ENCODE measurements at places on chromosomes 3 and 15.

DNA sequence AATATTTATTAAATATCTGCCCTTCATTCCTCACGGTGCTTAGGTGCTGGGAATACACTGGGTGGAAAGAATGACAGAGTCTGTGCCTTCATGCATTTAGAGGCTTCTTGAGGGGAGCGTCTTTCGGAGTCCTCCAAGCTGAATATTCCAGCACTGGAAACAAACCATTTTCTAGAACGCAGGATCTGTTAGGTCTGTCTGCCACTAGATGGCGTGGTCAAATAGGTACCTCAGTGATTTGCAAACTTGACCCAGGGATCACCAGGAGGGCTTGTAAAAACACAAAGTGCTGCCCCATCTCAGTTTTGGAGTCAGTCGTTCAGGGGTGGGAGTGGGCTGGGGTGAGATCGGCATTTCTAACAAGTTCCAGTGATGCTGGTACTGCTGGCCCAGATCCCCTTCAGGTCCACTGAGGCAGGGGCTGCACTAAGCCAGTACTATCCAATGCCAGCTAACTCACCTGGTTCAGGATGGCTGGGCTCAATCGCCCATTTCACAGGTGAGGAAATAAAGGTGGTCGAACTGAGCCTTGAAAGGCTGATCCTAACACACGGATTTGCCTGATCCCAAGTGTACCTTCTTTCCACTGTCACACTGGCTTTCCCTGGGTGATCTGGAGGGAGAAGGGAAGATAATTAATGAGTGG is 14.8 kb downstream of the ARNT2 start:
- peak; percentile 30 for DNase-seq

- DNase-seq, result no peak
Observed at GRCh38 chr3:193805448-193805847, 212.4 kb downstream of the OPA1 start.

DNA sequence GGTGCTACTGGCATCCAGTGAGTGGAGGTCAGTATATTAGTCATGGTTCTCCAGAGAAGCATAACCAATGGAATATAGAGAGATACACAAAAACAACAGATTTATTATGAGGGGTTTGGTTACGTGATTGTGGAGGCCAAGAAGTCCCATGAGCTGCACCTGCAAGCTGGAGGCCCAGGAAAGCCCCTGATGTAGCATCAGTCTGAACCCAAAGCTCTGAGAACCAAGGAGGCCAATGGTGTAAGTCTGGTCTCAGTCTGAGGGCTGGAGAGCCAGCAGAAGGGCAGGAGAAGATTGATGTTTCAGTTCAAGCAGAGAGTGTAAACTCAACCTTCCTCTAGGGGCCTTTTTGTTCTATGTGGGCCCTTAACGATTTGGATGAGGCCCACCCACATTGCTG is 144.1 kb downstream of the KLF13 start:
- DNase-seq, result no peak

DNA sequence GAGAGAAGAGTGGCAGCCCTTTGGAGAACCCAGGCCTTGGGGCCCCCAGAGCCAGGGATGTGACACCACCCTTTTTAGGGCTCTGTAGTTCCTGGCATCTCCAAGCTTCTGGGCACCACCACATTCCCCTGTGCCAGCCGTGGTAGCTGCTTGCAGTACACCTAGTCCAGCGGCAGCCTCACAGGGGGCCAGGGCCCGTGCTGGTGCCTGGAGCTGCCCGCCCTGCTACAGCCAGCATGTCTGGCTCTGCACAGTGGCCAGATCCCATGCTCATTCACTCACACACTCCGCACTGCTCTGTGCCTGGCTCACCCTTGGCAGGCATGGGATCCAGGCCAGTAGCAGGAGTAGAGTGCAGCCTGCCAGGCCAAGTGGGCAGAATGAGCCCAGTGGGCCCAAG is 351.6 kb upstream of the TMCO5A start:
- no peak for DNase-seq

- DNase-seq, result no peak
Observed at GRCh38 chr3:100697172-100697571, 12.1 kb upstream of the TFG start.

GRCh38 chr3:25830373-25831280 is 40.7 kb downstream of the OXSM start:
- DNase-seq, result no peak

DNA sequence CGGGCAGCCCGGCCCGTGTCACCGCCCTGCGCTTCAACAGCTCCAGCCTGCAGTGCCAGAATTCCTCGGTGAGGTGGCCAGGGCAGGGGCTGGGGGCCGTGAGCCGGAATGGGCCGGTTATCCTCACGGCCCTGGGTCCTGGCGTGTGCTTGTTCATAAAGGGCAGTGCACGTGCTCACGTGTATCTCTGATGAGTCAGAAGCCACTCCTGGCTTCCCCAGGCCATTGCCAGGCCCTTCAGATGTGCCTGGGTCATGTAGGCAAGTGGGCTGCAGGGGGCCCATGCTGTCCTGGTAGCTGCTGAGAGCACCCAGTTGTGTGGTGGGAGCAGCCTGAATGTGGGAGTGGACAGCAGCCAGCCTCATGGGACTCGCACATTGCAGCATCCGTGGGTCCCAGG is 29.2 kb downstream of the PLXNA1 start:
- DNase-seq, result no peak

DNA sequence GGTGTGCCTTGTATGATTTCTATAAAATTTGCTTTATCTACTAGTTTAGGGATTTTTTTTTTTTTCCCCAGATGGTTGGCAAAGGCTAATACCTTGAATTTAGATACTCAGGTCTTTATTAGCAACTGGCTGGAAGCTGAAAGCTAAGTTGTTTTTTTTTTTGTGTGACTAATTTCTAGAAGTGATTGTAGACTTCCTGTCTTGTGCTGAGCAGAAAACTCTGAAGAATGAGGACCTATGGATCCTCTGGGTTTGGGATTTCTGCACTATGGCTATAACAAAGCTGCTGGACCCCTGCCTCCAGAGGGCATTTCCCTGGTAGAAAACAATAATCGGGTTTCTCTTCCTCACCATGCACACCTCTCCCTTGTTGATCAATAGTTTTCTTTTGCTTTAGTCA is 10.0 kb downstream of the ARIH2 start:
- no peak for DNase-seq

- no peak for DNase-seq
Observed at GRCh38 chr3:16211176-16211904, 36.9 kb downstream of the GALNT15 start.

- DNase-seq, result no peak
Observed at GRCh38 chr3:36488077-36488789, 107.9 kb downstream of the STAC start.

GRCh38 chr3:194032828-194033435 is 103.0 kb upstream of the HES1 start:
- DNase-seq, result no peak

DNA sequence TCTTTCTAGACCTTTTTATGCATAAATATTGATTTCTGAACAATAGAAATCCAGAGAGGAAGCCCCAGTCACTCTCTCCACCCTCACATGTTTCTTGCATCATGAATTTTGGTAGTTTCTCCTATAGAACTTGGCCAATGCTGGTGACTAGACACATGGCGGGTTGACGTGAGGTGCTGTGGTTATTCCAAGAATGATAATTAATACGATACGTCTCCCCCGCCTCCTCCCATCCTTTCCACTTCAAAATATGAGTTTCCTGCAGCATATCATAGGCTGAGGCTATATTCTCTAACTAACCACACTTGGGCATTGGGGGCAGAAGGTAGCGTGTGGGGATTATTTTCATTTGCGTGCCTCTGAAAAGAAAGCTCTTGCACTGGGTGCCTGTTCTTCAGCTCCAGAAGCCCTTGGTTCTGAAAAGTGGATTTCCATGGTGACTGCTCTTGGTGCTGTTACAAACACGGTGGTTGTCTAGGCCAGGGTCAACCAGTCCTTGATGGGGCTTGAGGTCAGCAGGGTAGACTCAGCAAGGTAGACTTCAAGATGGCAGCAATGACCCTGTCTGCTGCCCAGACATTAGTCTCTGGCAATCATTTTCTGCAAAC is 5.3 kb downstream of the TNFSF10 start:
- DNase-seq, result no peak

DNA sequence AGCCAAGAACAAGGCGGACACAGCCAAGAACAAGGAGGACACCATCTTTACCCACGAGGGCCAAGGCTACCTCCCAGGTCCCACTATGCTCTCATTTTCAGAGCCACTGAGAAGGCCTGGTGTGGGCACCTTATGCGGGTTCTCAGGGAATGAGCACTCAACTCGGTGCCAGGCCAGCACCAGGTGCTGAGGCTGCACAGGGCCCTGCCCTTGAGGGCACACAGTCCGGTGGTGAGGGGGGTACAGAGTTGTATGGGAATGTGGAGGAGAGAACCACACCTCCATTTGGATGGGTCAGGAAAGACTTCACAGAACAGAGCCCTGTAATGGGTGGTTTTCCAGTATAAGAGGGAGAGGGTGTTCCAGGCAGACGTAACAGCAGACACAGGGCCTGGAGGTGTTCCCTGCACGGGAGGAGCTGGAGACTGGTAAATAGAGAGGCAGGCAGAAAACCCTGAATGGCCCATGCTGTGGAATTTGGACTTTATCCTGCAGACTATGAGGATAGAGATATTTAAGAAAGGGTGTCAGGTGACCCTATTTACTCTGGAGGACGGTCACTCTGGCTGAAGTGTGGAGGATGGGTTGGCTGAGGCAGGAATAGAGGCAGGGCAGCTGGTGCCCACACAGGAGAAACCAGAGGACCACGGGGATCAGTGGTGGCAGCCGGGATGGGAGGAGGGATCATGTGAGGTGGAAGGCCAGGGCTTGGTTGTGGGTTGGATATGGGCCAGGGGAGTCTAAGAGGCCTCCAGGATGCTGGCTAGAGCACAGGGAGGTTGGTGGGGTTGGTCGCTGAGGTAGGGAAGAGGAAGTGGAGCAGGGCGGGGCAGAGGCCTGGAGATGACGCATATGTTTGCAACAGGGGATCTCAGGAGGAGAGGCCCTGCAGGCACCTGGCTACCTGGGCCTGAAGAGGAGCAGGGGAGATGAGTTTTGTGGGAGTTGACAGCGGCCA is 34.6 kb downstream of the CRABP1 start:
- DNase-seq, result peak; percentile 24

- no peak for DNase-seq
Observed at GRCh38 chr3:24639481-24640329, 145.1 kb upstream of the THRB start.

GRCh38 chr3:30619318-30619717 is 12.9 kb downstream of the TGFBR2 start:
- no peak for DNase-seq

GRCh38 chr3:188169830-188170455 is 16.0 kb downstream of the LPP start:
- no peak for DNase-seq

- DNase-seq, result no peak
Observed at GRCh38 chr3:138948371-138949001, 1.5 kb downstream of the FOXL2NB start.

- DNase-seq, result no peak
Observed at GRCh38 chr15:99155961-99156443, 51.1 kb downstream of the SYNM start.

DNA sequence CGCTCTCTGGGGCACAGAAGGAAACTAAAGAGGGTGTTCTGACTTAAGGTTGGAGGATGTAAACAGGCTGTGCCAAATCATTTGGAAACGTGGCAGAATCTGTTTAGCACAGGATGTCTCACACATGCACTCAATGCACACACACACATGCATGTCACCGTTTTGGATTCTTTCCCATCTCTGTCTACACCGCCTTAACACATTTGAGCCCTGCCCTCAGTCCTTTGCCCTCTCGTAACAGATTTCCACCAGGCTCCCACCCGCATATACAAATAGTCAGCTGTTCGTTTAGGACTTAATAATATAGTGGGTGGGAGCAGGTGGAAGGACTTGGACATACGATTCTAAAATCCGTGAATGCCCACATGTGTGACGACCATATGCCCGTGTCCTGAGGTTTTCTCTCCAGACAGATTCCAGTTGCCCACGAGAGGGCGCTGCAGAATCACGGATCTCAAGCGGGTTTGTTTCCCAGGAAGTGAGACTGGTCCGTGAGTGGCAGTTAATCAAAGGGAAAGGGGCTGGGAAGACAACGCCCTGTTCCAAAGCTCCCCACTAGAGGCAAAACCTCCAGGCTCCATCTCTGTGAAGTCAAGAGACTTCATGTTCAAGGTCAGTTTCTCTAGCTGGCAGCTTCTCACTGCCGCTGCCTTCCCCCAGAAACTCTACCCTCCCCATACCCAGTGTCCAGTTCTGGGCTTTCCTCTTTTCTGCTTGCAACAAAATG is 44.5 kb downstream of the NOX5 start:
- peak; percentile 43 for DNase-seq

Data from AML-193 (cell line).